ENCODE measurements at places on chromosomes 1 and 21.

GRCh38 chr1:209989525-209989924 is 51.5 kb downstream of the SYT14 start:
- DNase-seq = peak; percentile 16

- peak; percentile 74 for DNase-seq
Measured at GRCh38 chr1:64006276-64007051, 197.0 kb upstream of the UBE2U start.

DNA sequence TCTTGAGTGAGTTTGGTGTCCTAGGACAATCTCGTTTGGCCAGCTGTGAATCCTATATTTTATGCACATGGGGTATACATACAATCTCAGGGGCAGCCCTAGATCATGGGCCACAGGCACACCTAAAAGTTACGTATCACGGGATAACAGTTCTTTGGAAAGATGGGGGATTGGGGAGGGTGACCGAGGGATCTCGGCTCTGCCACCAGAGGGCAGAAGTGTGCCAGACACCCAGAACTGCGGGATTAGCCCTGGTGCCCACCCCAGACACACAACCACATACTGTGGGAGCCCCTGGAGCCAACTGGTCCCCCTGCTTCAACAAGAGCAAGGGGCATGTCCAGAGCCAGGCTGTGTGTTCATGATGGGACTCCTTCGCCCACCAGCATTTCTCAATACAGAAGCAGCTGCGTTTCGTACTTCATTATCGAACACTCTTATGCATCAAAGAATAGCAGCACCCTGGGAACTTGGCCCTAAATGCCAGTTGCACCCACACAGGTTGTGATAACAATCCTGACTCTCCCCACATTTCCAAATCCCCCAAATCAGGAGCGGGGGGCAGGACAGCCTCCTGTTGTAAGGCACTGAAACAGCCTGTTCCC is 37.4 kb downstream of the TMCO4 start:
- DNase-seq = peak; percentile 37

DNA sequence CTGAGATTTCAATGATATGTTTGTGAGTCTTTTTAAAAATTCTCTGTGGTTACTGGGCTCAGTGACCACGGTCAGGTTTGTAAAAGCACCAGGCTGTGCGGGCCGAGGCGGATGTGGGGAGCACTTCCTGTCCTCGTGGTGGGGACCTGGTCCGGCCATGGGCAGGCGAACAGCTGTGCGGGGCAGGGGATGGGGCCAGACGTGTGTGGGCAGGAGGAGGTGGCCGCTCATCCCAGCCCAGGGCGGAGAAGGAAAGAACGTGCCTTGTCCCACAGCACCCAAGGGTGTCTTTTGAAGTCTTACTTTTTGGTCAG is 5.2 kb upstream of the OXCT2 start:
- no peak for DNase-seq

DNA sequence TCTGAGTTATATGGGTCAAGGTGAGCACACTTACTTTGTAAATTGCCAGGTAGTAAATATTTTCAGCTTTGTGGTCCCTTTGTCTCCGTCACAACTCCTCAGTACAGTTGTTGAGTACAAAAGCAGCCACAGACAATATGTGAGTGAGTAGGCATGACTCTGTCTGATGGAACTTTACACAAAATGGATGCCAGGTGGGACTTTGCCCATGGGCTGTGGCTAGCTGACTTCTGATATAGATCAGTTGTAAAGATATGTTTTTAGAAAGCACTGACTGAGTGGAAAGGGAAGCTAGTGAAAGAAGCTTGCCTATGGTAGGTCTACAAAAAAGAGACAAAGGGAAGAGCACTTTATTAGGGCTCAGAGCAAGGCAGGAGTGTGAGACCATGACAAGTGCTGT is 23.1 kb upstream of the IGSF5 start:
- DNase-seq = no peak

DNA sequence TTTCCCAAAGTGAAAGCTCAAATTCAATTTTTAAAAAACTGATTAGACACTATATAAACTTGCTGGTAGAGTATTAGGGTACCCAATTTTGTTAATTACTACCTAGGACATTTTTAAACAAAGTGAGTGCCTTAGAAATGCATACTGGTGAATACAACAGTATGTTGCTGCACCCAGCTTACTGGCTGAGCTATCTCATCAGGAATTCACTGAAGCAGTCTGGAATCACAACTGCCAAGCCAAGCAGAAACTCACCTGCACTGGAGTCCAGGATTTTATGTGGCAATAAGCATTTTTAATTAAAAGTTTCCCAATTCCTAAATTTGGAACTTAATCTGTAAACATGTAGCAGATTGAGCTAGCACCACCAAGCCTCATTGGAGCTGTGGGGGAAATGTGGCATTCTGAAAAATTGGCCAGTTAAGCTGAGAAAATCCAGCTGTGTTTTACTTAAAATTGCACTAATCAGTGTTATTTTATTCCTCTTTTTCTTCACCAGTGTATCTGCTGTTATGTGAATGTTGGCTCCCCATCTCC is 61.8 kb downstream of the CLEC20A start:
- no peak for DNase-seq

GRCh38 chr1:237864338-237865244 is 26.1 kb downstream of the ZP4 start:
- DNase-seq = peak; percentile 53

GRCh38 chr1:43316738-43317520 is 16.1 kb downstream of the TIE1 start:
- no peak for DNase-seq

DNA sequence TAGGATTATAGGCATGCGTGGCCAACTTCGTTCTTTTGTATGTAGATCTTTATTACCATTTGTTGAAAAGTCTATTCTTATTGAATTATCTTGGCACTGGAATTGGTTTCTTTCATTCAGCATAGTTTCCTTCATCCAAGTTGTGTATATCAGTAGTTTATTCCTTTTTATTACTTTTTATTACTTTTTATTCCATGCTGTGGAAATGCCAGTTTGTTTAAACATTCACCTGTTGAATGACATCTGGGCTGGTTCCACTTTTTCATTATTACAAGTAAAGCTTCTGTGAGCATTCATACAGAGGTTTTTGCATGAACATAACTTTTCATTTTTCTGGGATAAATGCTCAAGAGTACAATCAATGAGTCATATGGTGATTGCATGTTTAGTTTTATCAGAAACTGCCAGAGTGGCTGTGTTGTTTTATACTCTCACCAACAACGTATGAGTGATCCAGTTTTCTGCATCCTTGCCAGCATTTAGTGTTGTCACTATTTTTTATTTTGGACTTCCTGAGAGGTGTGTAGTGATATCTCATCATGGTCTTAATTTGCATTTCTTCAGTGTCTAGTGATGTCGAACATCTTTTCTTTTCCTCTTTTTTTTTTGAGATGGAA is 28.6 kb downstream of the PTPRU start:
- peak; percentile 79 for DNase-seq

DNA sequence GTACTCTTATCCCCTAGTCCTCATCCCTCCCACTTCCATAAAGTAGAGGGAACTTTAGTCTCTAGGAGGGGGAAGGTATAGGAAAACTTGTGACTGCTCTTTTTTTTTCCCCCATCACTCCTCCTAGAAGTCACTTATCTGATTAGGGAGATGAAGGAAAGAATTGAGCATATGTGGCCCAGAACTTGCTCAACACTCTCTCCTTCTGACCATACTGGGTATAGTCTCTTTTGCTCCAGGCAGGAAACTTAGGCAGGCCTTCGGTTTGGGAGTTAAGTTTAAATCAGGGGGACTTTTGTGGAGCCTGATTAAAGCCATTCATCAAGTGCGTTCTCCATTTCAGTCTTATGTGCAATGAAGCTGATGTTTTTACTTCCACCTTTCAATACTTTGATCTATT is 5.8 kb downstream of the UBE2U start:
- DNase-seq = no peak

DNA sequence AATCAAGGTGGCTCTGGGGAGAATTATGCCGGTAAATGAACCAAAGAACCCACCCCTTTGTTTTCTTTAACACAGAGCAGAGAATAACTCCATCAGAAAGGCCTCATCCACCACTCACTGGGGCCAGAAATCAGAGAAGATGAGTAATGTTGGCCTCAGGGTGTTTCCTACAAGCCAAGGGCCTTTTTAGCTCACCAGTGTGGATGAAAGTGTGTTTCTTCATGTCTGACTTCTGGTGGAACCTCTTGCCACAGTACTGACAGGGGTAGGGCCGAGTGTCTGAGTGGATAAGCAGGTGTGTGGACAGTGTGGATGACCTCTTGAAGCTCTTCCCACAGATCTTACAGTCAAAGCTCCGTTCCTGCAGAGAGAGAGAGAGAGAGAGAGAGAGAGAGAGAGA is 8.3 kb downstream of the GFI1 start:
- DNase-seq = no peak

DNA sequence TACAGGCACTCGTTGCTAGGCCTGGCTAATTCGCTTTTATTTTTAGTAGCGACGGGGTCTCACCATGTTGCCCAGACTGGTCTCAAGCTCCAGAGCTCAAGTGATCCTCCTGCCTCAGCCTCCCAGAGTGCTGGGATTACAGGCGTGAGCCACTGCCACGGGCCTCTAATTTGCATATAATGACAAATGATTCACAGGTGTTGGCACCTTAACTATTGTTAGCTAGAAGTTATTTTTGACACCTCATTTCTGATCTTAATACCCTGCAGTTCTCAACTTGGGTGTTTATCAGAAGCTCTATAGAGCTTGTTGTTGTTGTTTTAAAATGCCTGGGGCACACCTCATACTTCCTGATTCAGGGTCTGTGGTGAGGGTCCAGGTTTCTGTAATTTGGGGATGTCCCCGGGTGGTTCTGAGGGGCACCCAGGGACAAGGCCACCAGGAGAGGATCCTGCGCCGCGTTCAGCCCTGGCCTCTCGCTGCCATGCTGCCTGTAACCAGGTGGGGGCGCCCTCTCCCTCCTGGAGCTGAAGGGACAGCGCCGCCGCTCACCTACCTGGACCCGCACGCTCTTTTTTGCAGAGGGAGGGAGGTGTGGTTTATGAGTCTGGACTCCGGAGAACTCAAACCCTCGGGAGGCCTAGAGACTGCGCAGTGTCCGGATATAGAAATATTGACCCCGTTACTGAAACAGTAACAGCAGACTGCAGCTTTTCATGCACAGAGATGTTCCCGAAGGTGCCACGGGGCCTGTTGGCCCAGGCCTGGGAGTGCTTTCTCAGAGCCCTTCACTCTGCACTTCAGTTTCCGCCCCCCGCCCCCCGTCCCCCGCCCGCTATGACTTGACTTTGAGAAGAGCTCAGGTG is 23.0 kb upstream of the NEK2 start:
- DNase-seq = peak; percentile 50

GRCh38 chr1:22024485-22025367 is 23.3 kb downstream of the CELA3A start:
- peak; percentile 92 for DNase-seq

GRCh38 chr1:185008838-185009237 is 34.5 kb upstream of the NIBAN1 start:
- DNase-seq = no peak

GRCh38 chr1:236685917-236686814 is at the start of gene ACTN2:
Gene ACTN2 (plus strand): TSS chr1:236686499. CDS start chr1:236686674, 175 bp downstream.
- peak; percentile 46 for DNase-seq

DNA sequence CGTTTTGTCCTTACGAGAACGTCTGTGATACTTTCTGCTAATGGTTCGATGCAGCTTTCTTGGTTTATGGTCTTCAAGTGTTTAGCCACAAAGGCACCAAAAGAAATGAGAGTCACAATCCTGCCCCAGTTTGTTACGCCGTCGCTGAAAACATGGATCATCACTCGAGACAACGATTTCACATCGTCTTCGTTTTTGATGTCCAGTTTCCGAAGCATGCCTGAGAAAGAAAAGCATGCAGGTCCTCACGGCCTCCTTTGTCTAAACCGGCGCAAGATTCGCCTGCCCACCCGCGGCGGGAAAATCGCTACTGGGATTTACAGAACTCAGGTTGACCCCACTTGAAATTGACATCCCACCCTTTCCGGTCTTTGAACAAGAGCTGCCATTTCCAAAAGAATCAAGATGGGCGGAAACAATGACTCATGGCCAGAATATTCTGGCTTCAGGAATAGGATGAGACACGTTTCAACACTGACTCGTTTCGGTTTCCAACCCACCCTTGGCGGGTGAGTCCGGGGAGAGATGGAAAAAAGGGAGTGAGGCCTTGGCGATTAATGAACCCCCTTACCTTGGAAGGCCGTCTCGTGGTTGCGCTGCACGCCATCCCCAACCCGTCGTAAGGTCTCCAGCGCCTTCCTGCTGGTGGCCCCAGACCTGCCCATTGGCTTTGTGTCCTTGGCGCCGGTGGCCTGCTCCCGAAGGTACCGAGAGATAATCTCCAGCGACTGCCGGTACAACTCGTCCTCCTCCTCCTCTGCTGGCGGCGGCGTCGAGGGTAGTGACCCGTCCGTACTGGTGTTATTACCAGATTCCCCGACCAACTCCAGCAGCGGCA is 919 bp downstream of the MCL1 start:
- DNase-seq = peak; percentile 96
